ENCODE measurements at places on chromosomes 1 and 21. TPM values are rescaled to one million over a fixed set of nuclear protein-coding genes. Genes with fewer than 3 reads are reported as not detected.

COL24A1 gene
- 17.1 TPM for polyA plus RNA-seq

PLEKHA6 gene
- 3.9 TPM for polyA plus RNA-seq

KIAA0040 gene
- 16.9 TPM for polyA plus RNA-seq

SDC3 gene
- polyA plus RNA-seq, result 40.8 TPM

BTBD19 gene
- 12.8 TPM for polyA plus RNA-seq

LCE1E gene
- not detected for polyA plus RNA-seq

PLA2G2A gene
- 1.5 TPM for polyA plus RNA-seq

DNA sequence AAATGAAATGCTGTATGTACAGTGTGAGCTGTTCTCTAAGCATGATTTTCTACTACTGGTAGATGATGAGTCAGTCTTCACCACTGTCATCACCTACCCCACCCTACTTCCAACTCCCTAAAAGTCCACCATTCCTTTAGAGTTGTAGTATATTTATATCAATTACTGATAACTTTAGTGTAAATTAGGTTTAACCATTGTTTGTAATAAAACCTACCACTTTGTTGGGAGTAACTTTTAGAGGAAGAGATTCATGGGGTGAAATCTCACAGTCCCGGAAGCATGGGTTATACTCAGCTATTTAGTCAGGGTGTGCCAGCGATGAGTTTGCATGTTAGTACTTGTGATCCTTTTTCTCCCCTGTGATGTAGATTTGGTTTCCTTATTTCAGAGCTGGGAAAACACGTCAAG, 17.1 kb downstream of the MORC3 start:
- DNase-seq, result no peak

DNA sequence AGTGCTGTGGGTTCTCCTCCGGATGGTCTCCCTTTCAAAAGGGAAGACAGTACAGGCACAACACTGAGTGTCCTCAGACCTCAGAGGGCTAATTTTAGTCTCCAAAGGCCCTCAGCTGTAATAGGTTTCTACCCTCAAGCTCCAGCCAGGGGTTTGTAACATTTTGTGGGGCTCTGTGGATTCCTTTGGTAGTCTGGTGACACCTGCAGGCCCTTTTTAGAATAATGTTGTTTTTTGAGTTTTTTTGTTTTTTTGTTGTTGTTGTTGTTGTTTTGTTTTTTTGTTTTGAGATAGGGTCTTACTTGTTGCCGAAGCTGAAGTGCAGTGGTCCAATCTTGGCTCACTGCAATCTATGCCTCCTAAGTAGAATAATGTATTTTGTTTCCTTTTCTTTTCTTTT, 15.0 kb upstream of the TMEM201 start:
- DNase-seq, result no peak

GRCh38 chr1:178628637-178629251, 96.3 kb upstream of the RALGPS2 start:
- DNase-seq, result no peak

GRCh38 chr1:179087665-179088064, 5.8 kb downstream of the TOR3A start:
- DNase-seq, result no peak

GRCh38 chr1:224267925-224268324, 62.0 kb downstream of the NVL start:
- no peak for DNase-seq

GRCh38 chr1:40646315-40646714, 19.2 kb downstream of the RIMS3 start:
- DNase-seq, result no peak

GRCh38 chr1:15178571-15179484, 25.3 kb downstream of the TMEM51 start:
- no peak for DNase-seq

DNA sequence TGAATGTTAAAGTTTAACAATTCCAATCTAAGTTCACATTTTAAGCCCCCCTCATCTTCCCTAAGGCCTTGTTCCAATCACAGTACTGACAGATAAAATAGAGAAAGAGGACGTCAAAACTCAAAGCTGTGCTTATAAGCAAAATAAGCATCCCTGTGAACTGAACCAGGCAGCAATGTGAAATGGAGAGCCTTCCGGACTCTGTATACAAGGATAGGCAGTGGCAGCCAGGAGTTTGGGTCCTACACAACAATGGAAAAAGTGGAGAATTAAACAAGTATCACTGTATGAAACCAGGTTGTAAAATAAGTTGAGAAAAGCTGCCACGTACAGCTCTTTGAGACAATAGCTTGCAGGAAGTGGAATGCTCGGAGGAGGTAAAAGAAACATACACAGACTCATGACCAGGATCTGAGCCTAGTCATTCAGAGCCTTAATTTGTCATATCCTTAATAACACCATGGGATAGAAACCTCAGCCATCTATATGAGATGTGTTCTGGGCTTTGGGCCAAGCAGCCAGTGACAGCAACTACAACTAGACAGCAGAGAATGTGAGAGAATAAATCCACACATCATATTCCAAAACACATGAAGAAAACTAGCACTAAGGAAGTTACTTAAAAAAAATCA, 55.2 kb upstream of the PALMD start:
- peak; percentile 23 for DNase-seq

DNA sequence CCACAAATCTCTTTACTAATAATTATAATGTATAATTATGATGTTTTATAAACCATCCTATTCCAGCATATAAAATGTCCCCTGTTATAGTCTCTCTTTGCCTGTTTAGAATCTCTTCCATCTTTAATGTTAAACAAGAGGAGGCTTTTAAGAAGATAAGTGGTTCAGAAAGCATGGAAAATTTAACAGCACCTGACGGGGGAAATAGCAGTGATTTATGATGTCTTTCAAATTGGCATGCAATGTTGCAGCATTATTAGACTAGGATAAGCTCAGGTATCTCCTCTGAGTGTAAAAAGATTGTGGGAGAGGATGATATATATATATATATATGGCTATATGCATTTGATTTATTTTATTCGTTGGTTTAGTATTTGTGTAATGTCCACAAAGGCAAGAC, 24.4 kb downstream of the GIPC2 start:
- no peak for DNase-seq

DNA sequence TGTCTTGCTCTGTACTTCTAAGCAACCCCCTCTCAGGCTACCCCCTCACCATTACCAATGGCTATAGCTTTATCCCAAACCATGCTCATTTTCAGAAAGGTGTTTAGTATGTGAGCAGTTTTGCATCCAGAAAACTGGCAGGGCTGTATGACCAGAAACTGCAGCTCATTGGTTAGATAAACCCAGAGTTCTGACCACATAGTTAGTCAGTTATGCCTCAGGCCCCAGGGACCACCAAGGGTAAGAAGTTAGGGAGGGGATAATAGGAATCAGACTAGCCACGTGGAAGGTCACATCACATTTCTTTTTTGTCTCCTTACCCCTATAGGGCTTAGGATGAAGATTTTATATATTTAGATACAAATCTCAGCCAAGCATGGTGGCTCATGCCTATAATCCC, 1.2 kb downstream of the ITGA10 start:
- DNase-seq, result no peak

DNA sequence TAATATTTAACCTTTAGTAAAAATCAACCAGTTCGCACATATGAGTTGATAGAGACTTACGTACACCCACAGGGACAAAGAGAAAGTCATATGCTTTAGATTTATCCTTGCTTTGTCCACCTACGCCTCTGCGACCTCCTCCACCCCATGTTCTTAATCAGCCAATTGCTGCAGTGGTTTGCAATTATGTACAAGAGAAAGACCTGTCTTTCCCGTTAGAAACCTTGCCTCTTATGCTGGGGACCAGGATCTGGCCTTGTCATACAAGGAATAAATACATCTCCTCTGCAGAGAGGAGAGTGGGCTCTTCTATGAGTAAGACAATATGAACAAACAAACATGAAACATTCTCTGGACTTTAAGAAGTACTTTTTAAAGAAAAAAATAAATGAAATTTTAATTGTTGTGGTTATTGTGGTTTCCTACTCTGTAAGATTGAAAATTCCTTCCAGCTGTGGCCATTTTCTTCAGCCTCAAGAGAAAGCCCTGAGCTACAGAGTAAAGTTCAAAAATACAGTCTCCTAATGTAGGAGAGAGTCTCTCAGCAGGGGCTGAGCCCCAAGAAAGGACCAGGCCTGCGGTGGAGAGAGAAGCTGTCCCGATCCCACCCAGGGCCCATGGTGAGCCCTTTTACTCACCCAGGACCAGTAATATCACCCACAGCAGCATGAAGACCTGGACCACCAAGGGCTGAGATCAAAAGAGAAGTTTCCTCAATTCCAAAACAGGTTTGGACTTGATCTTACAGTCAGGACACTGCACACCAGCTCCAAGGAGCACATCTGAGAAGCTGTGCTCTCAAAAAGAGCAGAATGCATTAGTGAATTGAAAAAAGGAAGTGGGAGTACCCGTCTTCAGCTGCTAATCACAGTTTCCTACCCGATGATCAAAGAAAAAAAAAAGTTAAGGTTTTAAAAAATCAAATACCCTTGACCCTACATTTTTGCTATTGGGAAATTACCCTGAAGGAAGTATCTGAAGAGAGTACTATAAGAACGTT, at the start of gene FCRL5:
FCRL5 (minus strand) TSS at position 822 of the 1,000 bp plus-strand sequence; CDS start at position 669, 153 bp downstream.
- DNase-seq, result no peak

GRCh38 chr1:232393444-232394146, 236.3 kb downstream of the SIPA1L2 start:
- DNase-seq, result no peak

DNA sequence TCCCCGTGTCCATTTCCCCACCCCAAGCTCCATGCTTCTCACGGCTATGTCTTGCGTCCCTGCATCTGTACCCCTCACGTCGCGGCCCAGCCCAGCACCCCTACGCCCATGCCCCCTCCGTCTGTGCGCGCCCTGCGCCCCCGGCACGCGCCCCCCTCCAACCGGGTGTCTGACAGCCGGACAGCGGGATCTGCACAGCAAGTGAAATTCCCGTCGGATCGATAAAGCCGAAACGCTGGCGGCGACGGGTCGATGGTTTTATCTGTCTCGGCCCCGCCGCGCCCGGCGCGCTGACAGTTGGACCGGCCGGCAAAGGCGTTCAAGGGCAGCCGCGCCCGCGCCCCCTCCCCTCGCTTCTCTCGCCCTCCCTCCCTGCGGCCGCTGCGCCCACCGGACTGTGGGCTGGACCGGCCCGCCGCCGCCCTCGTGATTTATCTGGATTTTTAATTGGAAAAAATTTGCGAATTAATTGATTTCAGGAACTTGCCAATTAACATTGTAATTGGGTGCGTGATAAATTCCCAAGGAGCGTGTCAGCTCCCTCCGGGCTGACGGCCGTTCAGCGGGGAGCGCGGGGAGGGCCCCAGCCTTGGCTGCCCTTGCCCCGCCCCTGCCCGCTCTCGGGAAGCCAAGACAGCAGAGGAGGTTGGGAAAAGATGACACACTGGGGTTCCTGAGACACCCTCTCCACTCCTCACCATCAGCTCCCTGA, 57.1 kb downstream of the TMEM53 start:
- no peak for DNase-seq

GRCh38 chr1:147177611-147178380, 5.5 kb upstream of the PRKAB2 start:
- DNase-seq, result no peak

DNA sequence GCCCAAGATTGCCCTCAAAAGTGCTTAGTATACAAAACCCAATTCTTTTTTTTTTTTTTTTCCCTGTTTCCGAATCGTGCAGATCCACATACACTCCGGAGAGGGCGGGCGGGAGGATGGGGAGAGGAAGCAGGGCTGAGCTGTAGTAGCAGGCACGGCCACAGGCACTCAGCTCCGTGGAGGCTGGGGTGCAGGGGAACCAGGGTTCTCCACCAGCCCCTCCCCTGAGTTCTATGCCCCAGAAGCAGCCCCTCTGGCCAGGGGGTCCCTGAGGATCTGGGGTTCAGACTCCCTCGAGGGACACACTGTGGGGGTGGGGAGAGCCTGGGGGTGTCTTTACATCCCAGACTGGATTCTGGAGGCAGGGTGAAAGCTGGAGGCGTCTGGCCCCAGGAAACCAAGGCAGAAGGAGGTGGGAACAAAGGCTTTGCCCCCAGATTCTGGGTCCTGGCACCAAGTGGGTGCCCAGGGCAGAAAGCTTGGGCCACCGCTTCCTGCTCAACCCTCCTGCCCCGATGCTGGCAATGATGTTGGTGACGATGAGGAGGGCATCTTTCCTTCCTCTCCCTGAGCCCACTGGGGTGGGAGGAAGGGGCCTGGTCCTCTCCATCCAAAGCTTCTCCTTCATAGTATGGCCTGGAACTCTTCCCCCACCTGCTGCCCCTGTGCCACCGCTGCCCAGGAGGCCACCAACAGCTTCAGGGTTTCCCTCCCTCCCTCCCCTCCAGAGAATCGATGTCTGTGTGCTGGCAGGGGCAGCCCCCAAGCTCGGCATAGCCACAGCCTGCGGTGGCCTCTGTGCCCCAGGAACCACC, 106.4 kb upstream of the TARDBP start:
- DNase-seq, result no peak

GRCh38 chr1:50968821-50969610, 1.0 kb upstream of the CDKN2C start:
- no peak for DNase-seq

All from muscle of arm (tissue), 14 donors.